CD4-positive, alpha-beta T cell treated with Interferon alpha-2 for 1 hour (primary cell): ENCODE measurements at places on chromosomes 7 and 10.

DNA sequence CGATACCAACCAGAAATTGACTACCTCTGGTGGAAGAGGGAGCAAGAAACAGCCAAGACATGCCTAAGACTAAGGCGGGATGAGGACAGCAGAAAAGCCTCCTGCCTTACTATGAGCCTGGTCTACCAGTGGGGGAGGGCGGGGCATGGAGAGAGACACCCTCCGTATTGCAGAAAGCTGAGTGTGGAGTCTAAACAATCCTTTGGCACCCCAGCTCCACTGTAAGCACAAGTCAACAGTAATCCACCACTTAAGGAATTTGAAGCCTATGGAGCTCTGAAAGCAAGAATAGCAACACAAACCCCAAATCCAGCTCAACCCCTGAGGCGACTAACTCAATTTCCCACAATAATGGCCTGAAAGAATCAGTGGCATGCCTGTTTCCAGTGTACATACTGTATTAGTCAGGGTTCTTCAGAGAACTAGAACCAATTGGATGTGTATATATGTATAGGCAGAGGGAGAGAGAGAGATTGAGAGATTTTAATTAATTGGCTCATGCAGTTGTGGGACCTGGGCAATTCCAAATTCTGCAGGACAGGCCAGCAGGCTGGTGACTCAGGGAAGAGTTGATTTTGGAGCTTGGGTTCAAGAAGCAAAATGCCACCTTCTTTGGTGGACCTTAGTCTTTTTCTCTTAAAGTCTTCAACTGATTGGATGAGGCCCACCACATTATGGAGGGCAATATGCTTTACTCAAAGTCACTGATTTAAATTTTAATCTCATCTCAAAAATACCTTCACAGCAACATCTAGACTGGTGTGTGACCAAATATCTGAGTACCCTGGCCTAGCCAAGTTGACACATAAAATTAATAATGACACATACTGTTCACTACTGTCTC is 13.5 kb downstream of the PPIF start:
- no peak for DNase-seq

GRCh38 chr7:131357282-131357880 is 29.7 kb downstream of the MKLN1 start:
- DNase-seq, result no peak

DNA sequence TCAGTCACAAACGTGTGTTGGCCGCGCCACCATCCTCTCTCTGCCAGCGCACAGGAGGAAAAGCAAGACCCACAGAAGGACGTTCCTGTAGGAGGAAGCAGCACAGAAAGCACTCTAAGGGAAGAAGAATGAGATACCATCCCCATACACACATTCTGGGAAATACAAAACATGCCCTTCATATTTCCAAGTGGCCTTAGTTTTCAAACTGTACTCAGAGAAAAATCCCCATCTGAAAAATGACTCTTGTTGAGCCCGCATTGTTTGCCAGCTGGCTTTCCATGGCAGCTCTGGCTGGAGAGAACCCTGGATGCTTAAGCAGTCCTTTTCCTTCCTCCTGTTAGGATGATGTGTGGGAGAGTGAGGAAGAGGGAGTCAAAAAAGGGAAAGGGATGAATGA is 33.1 kb downstream of the MTURN start:
- DNase-seq, result no peak

- no peak for DNase-seq
Observed at GRCh38 chr10:60016794-60017193, 110.4 kb upstream of the CCDC6 start.
